ENCODE measurements at places on chromosomes 6 and 20.

GRCh38 chr6:11389977-11390376 lies 147.6 kb upstream of the TMEM170B start:
- DNase-seq = no peak

GRCh38 chr20:36599912-36600345 lies 5.7 kb upstream of the RAB5IF start:
- DNase-seq = no peak

DNA sequence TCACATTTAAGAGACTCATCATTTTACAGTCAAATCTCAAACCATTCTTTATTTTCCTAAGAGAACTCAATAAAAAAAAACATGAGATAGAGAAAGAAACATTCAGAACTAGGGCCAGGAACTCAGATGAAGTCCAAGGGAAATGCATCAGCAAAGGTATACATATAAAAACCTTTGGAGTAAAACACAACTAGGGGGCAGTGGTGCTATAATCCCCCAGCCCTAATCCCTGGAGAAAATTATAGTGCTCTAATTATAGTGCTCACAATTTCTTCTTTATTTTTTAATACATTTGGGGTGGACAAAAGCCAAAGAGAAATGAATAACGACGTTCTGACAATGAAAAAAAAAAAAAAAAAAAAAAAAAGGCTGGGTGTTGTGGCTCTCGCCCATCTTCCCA lies 100.6 kb upstream of the EMILIN3 start:
- DNase-seq = no peak

- DNase-seq = no peak
Observed at GRCh38 chr20:3749087-3749688, 16.7 kb downstream of the HSPA12B start.

GRCh38 chr6:44269178-44269920 lies 901 bp upstream of the TMEM151B start:
- no peak for DNase-seq

GRCh38 chr6:305371-306206 lies 13.3 kb downstream of the DUSP22 start:
- no peak for DNase-seq

DNA sequence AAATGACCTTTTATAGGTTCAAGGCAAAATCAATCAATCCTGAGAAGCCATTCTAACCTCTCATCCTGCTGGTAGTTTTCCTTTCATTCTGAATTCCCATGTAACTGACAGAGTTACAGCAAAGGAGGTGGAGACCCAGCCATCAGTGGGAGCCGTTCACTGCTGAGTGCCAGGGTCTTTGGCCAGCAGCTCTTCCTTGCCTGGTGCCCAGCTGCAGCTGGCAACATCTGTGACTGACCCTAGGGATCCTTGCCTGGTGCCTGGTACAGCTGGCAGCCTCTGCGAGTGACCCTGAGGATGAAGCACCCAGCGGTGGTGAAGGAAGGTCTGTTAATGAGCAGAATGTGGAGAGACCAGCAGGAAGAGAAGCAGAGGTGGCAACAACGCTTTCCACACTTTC lies 314.6 kb downstream of the THBS2 start:
- DNase-seq = no peak

DNA sequence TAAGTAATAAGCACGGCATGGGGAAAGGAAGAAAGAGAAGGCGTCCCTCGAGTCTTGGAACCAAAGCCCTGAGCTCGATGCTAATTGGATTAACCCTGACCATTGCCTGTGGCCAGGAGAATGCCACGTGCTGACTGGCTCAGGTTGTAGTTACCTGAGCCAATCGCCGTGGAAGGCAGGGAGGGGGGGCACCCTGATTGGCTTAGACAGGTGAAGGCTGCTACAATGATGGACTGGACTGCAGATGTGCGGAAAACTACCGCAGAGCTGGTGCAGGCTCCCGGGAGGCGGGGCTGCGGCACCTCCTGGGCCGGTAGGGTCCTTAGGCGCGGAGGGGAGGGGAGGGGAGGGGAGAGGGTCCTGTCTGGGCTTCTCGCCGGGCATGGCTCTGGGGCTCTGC lies 121.3 kb downstream of the TFAP2C start:
- no peak for DNase-seq

All from activated CD4-positive, alpha-beta memory T cell treated with anti-CD3 and anti-CD28 coated beads, Interleukin-2, amount 10 ng/mL, durations not matched to agents 7 days and 5 days (primary cell).